Endothelial cell of umbilical vein (primary cell): ENCODE measurements at places on chromosomes 13 and 19. TPM values are rescaled to one million over a fixed set of nuclear protein-coding genes. Genes with fewer than 3 reads are reported as not detected.

The PSPN gene
- total RNA-seq, result 1.0 and 1.2 TPM in 2 replicates

The ZNF865 gene
- 10.1 and 11.4 TPM in 2 replicates for total RNA-seq

The ZNF653 gene
- 7.0 and 9.8 TPM in 2 replicates for total RNA-seq

The SIGLECL1 gene
- not detected in 2 replicates for total RNA-seq

The CEACAM7 gene
- total RNA-seq, result not detected in 2 replicates

GRCh38 chr19:10390652-10391286, 10.4 kb upstream of the TYK2 start:
- DNase-seq, result peak; percentile 51

DNA sequence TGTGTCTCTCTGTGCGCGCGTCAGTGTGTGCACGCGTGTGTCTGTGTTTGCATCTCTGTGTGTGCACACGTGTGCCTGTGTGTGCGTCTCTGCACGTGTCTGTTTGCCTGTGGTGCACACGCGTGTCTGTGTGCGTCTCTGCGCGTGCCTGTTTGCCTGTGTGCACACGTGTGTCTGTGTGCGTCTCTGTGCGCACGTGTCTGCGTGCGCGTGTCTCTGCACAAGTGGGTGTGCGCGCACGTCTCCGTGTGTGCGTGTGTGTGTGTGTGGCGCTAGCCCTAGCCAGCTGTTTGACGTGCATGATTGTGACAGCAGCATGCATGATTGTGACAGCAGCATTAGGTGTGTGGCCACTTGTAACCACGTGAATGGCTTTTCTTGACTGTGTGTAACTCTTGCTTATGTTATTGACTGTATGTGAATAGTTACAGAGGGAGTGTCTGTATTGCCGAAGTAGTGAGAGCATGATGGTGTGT, 31.1 kb downstream of the ZNF146 start:
- DNase-seq, result no peak

GRCh38 chr13:43934273-43934672, 54.6 kb downstream of the LACC1 start:
- no peak for DNase-seq

DNA sequence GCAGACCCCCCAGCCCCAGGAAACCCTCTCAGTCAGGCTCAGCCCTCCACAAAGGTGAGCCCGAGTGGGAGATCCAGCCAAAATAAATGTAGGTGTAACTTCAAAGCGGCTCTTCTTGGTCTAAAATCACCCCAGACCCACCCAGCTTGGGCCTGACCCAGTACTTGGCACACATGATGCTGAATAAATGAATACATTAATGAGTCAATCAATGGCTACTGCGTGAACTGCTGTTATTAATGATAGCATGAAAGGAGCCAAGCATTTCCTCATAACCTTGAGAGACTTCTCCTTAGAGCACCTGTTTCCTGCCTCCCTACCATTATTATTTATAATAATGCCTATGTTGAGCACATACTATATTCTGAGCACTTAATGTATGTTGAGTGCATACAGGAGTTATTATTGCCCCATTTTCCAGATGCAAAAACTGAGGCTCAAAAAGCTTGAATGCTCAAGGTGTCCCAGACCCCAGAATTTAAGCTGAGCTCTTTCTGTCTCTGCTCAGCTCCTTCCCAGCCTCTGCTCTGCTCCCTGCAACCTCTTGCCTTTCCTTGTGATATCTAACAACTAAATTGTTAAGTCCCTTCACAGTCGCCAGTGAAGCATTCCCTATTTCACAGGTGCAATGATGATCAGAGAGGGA, 4.3 kb downstream of the NOTCH3 start:
- no peak for DNase-seq

DNA sequence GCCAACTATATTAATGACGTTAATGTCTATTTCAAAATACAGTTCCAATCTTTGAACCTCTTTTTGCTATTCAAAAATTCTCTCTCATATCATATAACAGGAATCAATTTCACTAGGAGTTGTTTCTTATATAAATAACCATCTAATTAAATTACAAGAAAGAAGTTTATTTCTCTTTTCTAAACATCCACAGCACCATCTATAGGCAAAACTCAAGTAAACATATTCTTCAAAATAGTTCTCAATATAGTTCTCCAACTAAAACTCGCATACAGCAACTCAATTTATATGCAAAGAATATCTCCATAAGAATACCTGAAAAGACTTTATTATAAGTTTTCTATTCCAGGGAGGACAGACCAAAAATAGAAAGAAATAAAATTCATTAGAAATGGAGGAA, 65.6 kb downstream of the RBM26 start:
- no peak for DNase-seq

DNA sequence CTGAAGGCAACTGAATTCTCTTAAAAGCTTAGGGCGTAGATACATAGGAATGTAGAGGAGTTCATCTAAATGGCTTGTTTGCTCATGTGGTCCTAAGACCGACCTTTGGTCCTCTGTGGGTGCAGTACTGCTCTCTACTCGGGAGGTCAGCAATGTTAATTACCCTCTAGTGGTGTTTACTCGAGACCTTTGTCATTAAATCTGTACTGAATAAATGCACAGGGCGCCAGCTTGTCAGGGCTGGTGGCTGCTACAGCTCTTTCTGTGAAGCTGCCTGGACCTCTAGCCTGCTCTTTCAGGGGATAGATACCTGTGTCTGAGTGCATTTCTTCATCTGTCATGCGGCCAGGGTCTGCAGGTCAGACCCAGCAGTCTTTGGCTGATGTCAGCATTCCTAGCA, 29.2 kb upstream of the MPHOSPH8 start:
- no peak for DNase-seq

GRCh38 chr13:105213512-105213911, 1322.0 kb downstream of the EFNB2 start:
- DNase-seq, result no peak

DNA sequence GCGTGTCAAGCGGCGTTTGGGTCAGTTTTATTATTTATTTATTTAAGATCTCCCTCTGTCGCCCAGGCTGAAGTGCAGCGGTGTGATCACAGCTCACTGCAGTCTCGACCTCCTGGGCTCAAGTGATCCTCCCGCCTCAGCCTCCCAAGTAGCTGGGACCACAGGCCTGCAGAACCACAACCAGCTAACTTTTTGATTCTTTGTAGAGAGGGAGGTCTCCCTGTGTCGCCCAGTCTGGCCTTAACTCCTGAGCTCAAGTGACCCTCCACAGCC, 713 bp downstream of the MRPS12 start:
- no peak for DNase-seq

- DNase-seq, result no peak
Observed at GRCh38 chr13:27857282-27857681, 62.5 kb upstream of the PDX1 start.

DNA sequence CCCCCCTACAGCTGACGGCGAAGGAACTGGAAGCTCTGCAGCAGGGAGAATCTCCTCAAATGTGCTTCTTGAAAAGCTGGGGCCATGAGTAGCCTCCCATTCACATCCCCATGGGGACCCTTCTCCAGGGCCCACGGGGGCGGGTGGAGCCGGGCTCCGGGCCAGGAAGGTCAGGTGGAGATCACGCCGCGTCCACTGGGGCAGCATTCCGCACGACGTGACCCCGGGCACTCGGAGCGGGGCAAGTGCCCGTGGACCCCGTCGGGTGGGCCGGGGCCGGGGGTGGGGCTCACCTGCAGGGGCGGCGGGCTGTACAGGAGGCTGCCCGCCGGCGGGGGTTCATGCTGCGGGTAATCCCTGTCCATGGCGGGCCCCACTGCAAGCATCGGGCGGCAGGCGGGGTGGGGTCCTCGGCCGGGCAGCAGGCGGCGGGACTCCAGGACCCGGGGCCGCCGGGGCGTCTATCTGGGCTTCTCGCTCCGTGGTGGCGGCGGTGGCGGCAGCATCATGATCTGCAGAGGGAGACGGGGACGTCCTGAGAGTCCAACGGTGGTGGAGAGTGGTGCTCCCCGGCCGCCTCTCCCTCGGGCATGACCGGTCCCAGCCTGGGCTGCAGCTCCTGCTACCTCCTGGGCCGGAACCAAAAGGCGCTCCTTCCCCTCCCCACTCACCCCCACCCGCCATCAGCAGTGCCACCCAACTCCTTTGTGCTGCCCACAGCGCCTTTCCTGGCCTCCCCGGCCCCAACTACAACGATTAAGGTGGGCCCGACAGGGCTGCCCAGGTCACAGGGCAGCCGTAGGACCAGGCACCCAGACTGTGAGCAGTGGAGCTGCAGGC, 20.0 kb downstream of the SBNO2 start:
- DNase-seq, result no peak

GRCh38 chr13:24180750-24181377, 20.3 kb downstream of the SPATA13 start:
- no peak for DNase-seq
